ENCODE measurements at places on chromosomes 1 and 21.

DNA sequence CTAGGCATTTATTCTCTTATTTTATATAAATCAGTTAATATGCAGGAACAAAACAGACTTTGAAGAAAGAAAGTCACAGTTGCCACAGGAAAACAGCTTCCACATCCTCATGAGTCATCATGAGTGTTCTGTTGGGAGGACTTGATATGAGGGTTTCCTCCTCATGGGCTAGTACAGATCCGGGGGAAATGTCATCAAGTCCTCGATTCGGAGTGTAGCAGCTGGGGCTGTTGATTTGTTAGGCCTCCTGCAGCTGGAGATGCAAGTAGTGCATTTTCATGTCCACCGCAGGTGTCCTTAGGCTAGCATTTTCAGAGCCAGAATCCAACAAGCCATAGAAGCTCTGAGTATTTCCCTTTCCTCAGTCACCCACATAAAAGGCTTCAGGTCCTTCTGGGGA is 36.7 kb downstream of the ADAM30 start:
- DNase-seq, result peak; percentile 18

- no peak for DNase-seq
Observed at GRCh38 chr21:36545776-36546511, 66.0 kb upstream of the CLDN14 start.

GRCh38 chr1:26581287-26581651 is 51.7 kb downstream of the RPS6KA1 start:
- no peak for DNase-seq

- no peak for DNase-seq
Observed at GRCh38 chr1:40926441-40926840, 53.1 kb upstream of the CTPS1 start.

GRCh38 chr1:187203257-187203656 is 374.5 kb downstream of the PLA2G4A start:
- peak; percentile 2 for DNase-seq

GRCh38 chr1:167747988-167748387 is 26.2 kb downstream of the MPZL1 start:
- no peak for DNase-seq

DNA sequence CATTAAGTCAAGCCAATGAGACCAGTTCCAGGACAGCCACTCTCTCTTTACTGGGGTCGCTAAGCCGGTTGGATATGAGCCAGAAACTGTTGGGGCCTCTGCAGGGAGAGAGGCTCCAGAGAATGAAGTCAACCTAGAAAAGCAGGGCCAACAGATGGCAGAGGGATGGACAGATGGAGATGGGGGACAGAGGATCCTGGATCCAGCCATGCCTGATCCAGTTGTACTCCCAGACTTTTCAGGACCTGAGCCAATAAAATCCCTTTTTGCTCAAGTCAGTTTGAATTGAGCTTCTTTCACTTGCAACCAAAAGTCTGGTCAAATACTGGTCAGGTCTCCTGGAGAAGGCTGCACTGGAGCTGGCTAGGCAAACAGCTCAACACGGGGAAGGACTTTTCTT is 2.2 kb downstream of the DHCR24 start:
- DNase-seq, result no peak

Data from HTR-8/SVneo (cell line).